Purkinje cell (primary cell): ENCODE measurements at places on chromosomes 6 and 20. TPM values are rescaled to one million over a fixed set of nuclear protein-coding genes. Genes with fewer than 3 reads are reported as not detected.

The ENPP1 gene
- polyA plus RNA-seq, result 3.1 and 7.2 TPM in 2 replicates

The BLCAP gene
- polyA plus RNA-seq, result 139 and 162 TPM in 2 replicates

The FUT9 gene
- 10.7 and 17.0 TPM in 2 replicates for polyA plus RNA-seq

The DNAAF9 gene
- 3.0 and 4.1 TPM in 2 replicates for polyA plus RNA-seq

The SDCBP2 gene
- 3.9 and 5.5 TPM in 2 replicates for polyA plus RNA-seq

The MRAP2 gene
- polyA plus RNA-seq, result 2.6 and 6.7 TPM in 2 replicates

The SERINC1 gene
- 529 and 584 TPM in 2 replicates for polyA plus RNA-seq

The EDN1 gene
- 1.9 TPM in 1 of 2 replicates, not detected in the other for polyA plus RNA-seq

The NDUFAF5 gene
- polyA plus RNA-seq, result 92.6 and 103 TPM in 2 replicates

The IPCEF1 gene
- polyA plus RNA-seq, result 0.80 and 8.5 TPM in 2 replicates

The TCF21 gene
- polyA plus RNA-seq, result not detected in 2 replicates

The BLTP3A gene
- polyA plus RNA-seq, result 1.9 and 3.5 TPM in 2 replicates

The GSTA2 gene
- polyA plus RNA-seq, result not detected in 2 replicates

The TXLNB gene
- polyA plus RNA-seq, result not detected in 2 replicates

The GABRR1 gene
- polyA plus RNA-seq, result 0.85 and 1.7 TPM in 2 replicates

The MRPS18A gene
- 85.8 and 91.2 TPM in 2 replicates for polyA plus RNA-seq

The RAMACL gene
- 27.2 and 29.6 TPM in 2 replicates for polyA plus RNA-seq

The HTR1E gene
- 0.58 TPM in 1 of 2 replicates, not detected in the other for polyA plus RNA-seq

The PTCRA gene
- polyA plus RNA-seq, result not detected in 2 replicates

The PRRT1 gene
- polyA plus RNA-seq, result 88.8 and 97.9 TPM in 2 replicates

The APCDD1L gene
- 0.27 and 0.95 TPM in 2 replicates for polyA plus RNA-seq

The TSHZ2 gene
- 0.91 and 3.8 TPM in 2 replicates for polyA plus RNA-seq

The SAPCD1 gene
- not detected in 2 replicates for polyA plus RNA-seq

The PI16 gene
- polyA plus RNA-seq, result not detected in 2 replicates

The EHMT2 gene
- polyA plus RNA-seq, result 5.9 and 11.4 TPM in 2 replicates

The KCNK15 gene
- polyA plus RNA-seq, result 0.58 and 2.7 TPM in 2 replicates

The PMEPA1 gene
- polyA plus RNA-seq, result 0.94 and 1.9 TPM in 2 replicates

The NAA20 gene
- polyA plus RNA-seq, result 269 and 425 TPM in 2 replicates

The PSORS1C2 gene
- polyA plus RNA-seq, result not detected in 2 replicates

The ZSCAN16 gene
- 0.43 and 6.8 TPM in 2 replicates for polyA plus RNA-seq

The OPN5 gene
- polyA plus RNA-seq, result 1.6 and 2.9 TPM in 2 replicates

The NOX3 gene
- 2.4 TPM in 1 of 2 replicates, not detected in the other for polyA plus RNA-seq

The CTCFL gene
- 0.63 TPM in 1 of 2 replicates, not detected in the other for polyA plus RNA-seq

The HLA-G gene
- polyA plus RNA-seq, result not detected in 2 replicates

The OOEP gene
- polyA plus RNA-seq, result not detected in 2 replicates

The VSX1 gene
- polyA plus RNA-seq, result 0.16 and 1.5 TPM in 2 replicates

The NTSR1 gene
- not detected in 2 replicates for polyA plus RNA-seq

The FAM83D gene
- 11.3 and 14.7 TPM in 2 replicates for polyA plus RNA-seq

The UBE2V1 gene
- 227 and 334 TPM in 2 replicates for polyA plus RNA-seq

The RIPOR3 gene
- not detected in 2 replicates for polyA plus RNA-seq

The CHRNA4 gene
- polyA plus RNA-seq, result 2.4 and 2.5 TPM in 2 replicates

The MMP24OS gene
- 17.4 and 18.9 TPM in 2 replicates for polyA plus RNA-seq

The NR2E1 gene
- not detected in 2 replicates for polyA plus RNA-seq

The PSORS1C1 gene
- polyA plus RNA-seq, result 3.5 TPM in 1 of 2 replicates, not detected in the other

The DLL1 gene
- 0.17 and 1.3 TPM in 2 replicates for polyA plus RNA-seq

The MATN4 gene
- polyA plus RNA-seq, result not detected in 2 replicates

The GTF2H4 gene
- polyA plus RNA-seq, result 1.7 TPM in 1 of 2 replicates, not detected in the other

The ADGRG6 gene
- 0.09 TPM in 1 of 2 replicates, not detected in the other for polyA plus RNA-seq
